Left lung (tissue), 14 donors: ENCODE measurements at places on chromosomes 3 and 15.

- DNase-seq, result no peak
These were observed 117.7 kb downstream of the CHCHD4 start for GRCh38 chr3:14007006-14007405.

DNA sequence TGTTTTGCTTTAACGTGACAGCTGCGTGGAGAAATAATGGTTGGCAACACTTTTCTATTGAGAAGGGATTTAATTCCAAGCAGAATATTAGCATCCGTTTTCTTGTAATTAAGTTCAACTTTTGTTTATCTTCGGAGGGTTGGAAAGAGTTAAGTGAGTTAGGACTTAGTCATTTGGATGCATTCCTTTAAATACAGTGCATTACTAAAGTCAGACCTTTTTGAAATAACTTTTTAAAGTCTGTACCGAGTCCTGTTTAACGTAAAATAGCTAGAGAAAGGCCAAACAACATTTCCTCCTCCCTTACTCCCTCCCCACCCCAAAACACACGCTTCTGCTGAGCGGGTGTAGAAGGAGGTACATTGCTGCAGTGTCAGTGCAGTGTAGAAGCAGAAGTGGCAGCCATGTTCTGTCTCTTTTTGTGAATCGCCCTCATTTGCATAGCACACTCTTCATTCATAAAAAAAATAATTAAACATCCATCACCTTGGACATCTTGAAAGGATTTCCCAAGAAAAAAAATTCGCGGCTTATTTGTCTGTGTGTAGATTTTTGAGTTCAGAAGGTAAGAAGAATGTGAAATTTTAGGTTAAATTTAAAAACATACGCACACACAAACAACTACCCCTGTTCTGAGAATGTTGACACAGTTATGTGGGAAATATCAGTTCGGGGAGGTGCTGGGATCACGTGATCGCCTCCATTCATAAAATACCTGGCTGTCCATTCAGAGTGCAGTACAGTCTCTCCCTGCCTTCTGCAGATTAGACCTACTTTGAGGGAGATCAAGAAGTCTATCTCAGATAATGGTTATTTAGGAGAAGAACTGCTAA lies 1.6 kb downstream of the SPRED1 start:
- DNase-seq, result peak; percentile 55

GRCh38 chr3:14266361-14266760 lies 87.7 kb downstream of the LSM3 start:
- no peak for DNase-seq

- DNase-seq, result no peak
These were observed 2.7 kb upstream of the CSTA start for GRCh38 chr3:122322095-122323075.

DNA sequence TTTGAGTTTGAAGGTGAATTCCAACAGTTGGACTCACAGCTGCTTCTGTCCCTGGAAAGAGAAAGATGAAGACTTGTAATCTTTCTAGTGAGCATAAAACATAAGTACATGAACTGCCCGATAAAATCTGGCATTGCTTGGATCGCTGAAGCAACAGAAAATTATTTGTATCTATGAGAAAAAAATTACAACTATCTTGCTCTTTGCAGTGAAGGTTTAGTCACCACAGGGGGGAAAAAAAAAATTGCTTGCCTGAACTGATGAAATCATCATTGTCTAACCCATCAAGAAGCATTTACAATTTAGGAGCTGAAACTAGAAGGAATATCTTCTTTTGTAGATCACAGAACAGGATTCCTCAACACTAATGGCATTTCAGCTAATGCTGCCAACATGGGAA lies 20.0 kb downstream of the TMEM207 start:
- DNase-seq, result no peak

DNA sequence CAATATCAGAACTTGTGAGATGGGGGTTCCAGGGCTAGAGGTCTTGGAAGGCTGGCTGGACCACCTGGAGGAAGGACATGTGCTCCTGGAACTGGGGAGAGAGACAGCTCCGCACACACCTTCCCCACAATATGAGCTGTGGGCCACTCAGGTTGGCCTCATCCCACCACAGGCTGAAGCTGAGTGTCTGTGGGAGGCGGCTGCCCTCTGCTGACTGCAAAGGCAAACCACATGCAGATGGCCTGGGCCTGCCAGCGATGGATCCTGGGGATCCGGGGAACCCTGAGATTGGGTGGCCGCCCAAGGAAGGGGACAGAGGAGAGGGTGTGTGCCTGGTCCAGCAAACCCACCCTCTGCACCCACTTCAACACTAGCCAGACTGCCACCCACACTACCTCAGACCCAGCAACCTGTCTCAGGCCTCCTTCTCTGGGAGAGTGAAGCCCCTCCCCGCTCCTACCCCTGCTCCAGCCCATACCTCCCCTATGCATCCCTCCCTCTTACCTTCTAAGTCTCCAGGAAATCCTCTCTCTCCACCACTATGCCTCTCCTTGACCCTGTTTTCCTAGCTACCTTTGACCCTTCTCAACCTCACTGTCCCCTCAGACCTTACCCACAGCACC lies 44.8 kb downstream of the CYP11A1 start:
- peak; percentile 67 for DNase-seq

DNA sequence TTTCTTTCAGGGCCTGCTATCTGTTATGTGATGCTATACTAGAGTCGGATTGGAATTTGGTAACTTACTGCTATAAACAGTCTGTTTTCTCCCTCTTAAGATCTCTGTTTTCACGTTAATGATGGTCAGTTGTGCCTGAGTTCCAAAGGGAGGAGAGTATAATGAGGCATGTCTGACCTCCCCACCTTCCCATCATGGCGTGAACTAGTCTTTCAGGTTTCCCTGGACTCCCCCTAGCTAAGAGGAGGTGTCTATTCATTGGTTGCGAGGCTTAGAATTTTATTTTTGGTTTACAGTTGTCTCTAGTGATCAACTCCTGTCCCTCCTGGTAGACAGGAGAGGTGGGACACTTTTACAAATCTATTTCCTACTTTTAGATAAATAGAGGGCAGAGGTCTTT lies 27.8 kb upstream of the PXYLP1 start:
- DNase-seq, result no peak

DNA sequence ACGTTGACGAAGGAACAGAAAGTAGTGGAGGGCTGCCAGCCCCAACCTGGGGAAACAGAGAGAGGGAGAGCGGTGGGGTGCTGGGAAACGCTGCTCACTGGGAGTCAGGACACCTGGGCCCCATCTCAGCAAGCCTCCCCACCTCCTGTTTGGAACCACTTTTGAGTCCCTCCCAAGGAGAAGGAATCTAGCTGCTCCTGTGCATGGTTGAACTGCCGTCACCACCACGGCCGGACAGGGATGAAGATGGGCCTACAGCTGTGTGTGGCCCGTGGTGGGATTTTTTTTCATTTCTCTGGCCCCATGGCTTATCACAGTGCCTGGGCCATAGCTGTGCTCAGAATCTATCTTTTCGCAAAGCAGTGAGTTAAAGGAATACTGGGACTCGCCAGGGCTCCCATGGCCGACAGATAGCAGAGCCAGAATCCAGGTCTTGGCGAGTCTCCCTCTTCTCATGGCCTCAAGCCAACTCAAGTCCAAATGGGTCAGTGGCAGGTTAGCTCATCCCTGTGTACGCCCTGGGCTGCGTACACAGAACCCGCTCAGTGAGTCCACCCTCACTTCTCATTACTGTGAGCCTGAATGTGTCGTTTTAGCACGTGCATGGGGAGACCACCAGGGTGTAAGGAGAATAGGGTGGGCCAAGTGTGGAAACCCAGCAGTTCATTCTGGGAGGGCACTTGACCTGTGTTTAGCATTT lies 271.2 kb downstream of the FAM43A start:
- no peak for DNase-seq
